ENCODE measurements at places on chromosomes 11 and 22.
A peak's percentile ranks its signal among the peaks of the same experiment; 100 is the strongest.

GRCh38 chr22:39600491-39601179 lies 30.1 kb downstream of the CACNA1I start:
- no peak for DNase-seq

DNA sequence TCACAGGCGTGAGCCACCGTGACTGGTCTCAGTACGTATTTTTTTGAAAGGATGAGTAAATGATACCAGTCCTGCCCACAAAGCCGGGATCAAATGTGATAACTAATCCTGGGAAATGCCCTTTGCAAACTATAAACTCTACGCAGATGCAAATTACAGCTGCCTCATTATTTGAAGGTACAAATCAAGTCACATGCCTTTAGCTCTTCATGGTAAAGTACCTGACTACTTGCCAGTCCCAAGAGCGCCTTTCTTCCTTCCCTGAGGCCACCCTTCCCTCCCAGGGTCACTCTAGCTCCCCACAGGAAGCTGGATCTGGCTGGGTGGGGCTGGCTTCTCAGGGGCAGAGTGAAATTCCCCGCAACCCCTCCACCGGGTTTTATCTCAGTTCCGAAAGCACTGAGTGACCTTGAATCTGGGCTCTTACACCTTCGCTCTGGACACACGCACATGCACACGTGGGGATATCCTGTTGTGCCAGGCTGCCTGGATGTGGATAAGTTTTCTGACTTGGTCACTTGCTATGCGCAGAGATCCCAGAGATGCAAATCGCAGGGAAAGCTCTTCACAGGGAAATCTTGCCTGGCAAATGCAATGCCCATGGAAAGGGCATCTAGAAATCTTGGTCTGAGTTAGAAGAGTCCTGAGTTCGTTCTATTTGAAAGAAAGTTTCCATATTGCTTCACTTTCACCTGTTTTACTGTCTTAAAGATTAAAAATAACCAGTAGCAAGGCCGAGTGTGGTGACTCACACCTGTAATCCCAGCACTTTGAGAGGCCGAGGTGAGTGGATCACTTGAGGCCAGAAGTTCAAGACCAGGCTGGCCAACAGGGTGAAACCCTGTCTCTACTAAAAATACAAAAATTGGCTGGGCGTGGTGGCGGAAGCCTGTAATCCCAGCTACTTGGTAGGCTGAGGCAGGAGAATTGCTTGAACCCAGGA lies 8.5 kb downstream of the A4GALT start:
- DNase-seq = no peak

- DNase-seq = no peak
Measured at GRCh38 chr22:40330615-40331014, 15.7 kb upstream of the ADSL start.

DNA sequence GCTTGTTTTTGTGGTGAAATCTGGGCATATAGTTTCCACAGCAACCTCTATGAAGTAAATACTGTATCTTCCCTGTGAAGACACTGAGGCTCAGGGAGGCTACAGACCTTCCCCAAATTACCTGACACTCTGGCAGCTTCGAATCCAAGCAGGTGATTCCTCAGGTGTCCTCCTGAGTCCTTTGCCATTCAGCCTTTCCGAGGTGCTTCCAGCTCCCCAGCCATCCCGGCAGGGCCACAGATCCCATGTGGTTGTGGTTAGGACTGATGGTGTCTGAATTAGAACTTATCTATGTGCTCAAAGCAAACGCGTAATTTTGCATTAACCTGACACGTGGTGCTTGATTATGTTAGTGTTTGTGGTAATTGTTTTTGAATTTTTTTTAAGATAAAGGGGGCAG lies 785.6 kb downstream of the BRD1 start:
- no peak for DNase-seq

DNA sequence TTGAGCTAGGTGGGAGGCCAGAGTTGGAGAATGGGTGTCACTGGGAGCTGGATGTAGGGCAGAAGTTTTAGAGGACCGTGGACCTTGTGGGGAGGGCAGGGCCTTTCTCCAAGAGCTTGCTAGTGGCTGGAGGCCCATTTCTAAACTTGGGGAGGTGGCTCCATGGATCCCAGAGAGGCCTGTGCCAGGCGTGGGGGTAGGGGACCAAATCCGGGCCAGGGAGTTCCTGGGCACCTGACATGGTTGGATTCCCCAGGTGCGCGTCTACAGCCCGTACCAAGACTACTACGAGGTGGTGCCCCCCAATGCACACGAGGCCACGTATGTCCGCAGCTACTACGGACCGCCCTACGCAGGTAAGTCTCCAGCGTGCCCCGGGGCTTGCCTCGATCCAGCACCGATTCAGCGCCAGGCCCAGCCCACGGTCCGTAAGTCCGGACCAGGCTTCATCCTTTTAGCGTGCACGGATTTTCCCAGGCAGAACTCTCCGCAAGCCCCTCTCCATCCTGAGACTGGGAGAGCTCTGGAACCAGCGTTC lies 14.2 kb downstream of the PLEKHB1 start:
- no peak for DNase-seq

DNA sequence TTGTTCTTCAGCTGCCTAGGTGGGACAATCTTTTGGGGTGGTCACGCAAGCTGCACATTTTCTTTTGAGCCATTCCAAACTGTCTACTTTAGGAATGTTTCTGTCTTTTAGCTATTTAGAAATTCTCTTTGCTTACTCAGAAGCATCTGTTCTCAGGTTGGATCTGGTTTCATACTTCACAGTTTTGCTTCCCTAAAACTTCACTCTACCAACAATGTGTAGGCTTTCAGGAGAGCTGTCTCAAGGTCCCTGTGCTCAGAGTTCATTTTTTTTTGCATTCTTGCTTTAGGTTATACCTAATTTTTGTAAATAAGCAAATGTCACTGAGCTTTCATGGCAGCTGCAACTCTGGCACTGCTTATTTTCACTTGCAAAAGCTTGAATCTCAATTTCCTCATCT lies 36.7 kb downstream of the CCDC90B start:
- DNase-seq = no peak

DNA sequence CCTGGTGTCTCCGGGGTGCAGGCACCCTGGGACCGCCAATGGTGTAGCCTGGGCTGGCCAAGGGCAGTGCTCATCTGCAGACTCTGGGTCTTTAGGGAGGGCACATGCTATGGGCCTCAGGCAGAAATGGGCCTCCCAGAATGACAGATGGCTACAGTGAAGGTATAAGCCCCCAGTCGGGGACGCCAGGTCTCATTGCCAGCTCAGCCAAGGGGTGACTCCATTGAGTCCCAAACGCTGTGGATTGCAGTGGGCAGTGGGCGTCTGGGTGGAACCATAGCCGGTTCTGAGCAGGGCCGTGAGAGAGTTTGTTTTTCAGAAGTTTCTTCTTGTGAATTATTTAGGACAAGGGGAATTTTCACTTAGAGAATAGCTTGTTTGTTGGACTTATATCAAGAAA lies 516.9 kb downstream of the TBC1D22A start:
- no peak for DNase-seq

- DNase-seq = no peak
Measured at GRCh38 chr22:48785792-48786678, 1041.6 kb downstream of the BRD1 start.

DNA sequence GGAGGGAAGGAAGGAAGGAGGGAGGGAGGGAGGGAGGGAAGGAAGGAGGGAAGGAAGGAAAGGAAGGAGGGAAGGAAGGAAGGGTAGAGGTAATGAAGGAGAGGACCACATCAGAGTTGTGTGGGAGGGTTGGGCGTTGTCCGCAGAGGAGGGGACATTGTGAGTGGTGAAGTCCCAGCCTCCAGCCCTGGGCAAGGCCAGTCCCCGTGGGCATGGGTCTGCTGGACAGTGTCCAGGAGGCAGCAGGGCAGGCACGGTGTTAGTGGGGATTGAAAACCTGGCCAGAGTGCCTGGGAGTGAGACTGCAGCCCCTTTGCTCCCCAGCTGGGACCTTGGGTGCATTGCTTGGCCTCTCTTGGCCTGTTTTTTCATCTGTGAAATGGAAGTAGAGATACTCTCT lies 1462.3 kb downstream of the BRD1 start:
- DNase-seq = no peak

DNA sequence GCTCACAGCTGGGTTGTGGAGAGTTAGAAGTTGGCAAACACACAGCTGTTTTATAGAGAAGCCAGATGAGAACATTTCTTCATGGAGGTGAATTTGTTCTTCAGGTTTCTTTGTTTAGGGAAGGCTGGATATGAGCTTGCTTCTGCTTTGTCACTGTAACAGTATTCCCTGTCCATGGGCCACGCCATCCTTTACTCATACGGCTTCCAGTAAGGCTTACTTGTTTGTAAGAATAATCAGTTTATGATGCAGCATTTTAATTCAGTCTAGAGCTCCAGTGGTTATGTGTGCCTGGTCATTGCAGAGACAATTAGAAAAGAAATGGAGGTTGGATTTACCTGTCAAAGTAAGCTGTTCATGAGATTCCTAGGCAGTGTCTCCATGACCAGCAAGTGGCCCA lies 131.8 kb downstream of the TRIM44 start:
- DNase-seq = no peak

- no peak for DNase-seq
Measured at GRCh38 chr11:36534276-36534840, 24.3 kb upstream of the TRAF6 start.

- DNase-seq = no peak
Measured at GRCh38 chr11:94638902-94639373, 71.8 kb downstream of the PIWIL4 start.

DNA sequence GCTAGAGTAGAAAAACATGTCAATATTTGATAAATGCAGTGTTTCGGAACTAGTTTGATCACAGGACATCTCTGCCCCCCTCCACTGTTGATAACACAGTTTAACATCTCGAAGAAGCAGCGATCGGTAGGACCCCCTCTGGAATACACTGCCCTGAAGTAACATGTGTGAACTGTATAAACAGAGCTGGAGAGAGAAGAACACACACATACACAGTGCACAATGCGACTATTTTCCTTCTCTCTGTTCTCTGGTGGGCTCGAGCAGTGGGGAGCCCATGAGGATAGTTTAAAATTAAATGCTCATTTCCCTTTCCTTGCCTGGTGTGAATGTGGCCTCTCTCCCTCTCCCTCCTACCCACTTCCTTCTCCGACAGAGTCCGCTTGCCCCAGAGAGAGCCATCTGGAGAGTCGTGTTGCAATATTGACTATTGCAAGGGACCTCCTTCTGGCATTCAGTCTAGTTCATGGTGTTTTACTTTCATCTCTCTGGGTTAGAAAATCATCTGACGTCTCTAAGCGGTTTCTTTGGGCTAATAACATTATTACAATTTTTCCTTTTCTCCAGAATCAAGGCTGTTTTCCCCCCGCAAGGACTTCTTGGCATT lies 51.6 kb upstream of the BARX2 start:
- DNase-seq = no peak

- no peak for DNase-seq
Measured at GRCh38 chr11:7021318-7021717, 1.0 kb downstream of the NLRP14 start.

GRCh38 chr11:118917481-118918127 lies 8.1 kb downstream of the BCL9L start:
- peak; percentile 83 for DNase-seq

- peak; percentile 35 for DNase-seq
Measured at GRCh38 chr11:62770778-62771143, 435 bp upstream of the TAF6L start.

GRCh38 chr11:104858882-104859775 lies 39.1 kb downstream of the CASP12 start:
- DNase-seq = peak; percentile 37

DNA sequence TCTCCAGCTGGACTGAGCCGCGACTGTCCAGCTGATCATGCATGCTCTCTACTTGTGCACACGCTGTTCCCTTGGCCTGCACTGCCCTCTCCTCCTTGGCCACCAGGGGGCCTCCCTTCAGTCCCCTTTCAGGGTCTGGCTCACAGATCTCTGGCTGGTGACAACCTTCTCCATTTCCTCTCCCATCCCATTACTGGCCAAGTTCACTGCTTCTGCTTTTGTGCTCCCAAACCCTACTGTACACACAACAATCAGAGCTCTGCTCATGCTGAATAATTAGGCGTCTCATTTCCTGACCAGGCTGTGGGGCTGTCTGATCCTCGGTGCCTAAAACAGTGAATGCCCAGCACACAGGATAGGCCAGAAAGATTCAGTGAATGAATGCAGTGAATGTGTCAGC lies 224.0 kb upstream of the NARS2 start:
- peak; percentile 59 for DNase-seq

DNA sequence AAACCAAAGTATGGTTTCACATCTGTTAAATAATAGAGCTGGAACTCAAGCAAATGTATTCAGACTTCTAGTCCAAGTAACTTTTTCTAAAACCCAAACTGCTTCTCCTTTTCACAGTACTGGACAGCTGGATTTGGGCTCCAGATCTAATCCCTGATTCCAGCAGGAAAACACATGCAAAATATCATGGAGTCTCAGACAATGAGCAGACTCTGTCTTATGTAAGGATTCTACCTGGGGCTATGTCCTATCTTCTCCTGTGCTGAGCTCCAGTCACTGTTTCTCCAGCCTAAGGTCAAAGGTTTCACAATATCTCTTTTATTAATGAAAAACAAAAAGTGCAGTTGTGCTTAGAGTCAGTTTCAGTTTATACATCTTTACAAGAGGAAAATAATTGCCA lies 83.2 kb upstream of the EED start:
- DNase-seq = no peak

GRCh38 chr11:11171285-11171684 lies 181.8 kb downstream of the CSNK2A3 start:
- DNase-seq = no peak

DNA sequence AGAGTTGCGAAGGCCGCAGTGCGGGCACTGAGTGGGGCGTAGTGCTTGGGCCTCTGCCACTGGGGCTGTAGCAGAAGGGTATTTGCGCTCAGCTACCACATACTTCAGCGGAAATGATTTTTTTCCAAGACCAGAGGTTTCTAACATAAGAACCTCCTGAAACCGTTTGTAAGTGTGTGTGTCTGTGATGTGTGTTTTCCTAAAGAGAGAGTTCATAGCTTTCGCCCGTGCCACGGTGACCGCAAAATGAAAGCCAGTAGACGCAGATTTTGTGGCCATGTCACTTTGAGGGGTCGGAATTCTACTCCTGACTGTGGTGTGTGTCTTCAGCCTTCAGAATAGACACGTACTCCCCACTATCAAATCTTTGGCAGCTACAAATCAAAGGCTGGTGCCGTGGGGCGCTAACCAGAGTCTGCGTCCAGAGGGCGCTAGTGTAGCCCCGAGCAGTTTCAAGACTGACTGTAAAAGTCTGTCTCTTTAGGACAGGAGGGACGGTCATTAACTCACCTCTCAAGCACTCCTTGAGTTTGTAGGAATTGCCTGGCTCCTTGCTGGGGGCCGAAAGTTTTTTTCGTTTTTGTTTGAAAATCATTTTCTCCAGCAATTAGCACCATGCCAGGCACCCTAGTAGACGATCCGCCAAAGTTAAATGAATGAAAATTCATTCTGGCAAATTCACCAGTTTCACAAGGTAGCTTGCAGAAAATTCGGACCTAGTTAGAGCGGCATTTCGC lies 2.5 kb upstream of the CALCA start:
- peak; percentile 85 for DNase-seq

DNA sequence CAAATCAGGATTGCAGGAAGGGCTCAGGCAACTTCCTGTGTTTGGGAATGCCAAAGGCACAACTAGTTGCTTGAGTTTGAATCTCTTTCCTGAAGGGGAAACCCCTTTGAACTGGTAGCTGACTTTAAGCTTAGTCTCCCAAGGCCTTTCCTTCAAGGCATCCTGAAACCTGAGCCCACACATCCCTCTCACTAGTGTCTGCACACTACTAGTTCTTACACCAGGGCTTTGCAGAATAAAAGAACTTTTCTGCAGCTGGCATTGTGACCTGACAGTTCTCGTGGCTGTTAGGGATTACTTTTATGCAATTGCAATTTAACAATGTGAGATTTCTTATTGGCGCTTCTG lies 95.4 kb downstream of the EXT2 start:
- no peak for DNase-seq

Measured in activated CD8-positive, alpha-beta T cell treated with anti-CD3 and anti-CD28 coated beads for 36 hours (primary cell).